ENCODE measurements at places on chromosomes 11 and 22.

DNA sequence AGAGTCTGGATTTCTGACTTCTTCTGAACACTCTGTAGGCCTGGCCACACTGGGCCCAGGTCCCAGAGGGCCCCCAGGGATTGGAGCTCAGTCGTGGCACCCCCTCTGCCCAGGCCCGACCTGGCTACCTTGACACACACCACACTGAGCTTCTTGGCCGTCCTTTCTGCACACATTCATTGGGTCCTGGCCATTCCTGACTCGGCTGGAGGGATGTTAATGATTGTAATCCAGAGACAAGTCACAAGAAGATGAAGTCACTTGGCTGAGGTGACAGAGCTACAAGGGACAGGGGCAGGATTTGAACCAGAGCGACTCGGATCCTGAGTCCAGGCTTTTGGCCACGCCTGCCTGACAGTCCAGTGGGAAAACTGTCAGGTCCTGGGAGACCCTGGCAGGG, 23.9 kb upstream of the PDGFB start:
- DNase-seq = peak; percentile 29

DNA sequence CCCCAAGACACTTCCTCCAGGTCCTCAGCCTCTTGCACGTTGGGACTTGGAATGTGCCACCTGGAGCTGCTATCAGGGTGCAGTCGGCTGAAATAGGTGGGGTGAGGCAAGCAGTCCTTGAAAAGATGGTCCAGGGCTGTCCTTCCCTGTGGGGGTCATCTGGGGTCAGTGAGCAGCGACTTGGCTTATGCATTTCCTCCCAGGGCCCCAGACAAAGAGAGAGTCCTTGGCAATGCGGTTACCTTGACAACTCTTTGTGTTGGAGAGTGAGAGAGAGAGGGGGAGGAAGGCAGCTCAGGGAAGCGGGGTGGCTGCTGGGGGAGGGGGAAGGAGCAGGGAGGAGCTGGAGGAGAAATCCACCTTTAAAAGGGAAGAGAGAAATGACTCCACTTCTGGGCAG, 93.8 kb downstream of the MIAT start:
- DNase-seq = no peak

DNA sequence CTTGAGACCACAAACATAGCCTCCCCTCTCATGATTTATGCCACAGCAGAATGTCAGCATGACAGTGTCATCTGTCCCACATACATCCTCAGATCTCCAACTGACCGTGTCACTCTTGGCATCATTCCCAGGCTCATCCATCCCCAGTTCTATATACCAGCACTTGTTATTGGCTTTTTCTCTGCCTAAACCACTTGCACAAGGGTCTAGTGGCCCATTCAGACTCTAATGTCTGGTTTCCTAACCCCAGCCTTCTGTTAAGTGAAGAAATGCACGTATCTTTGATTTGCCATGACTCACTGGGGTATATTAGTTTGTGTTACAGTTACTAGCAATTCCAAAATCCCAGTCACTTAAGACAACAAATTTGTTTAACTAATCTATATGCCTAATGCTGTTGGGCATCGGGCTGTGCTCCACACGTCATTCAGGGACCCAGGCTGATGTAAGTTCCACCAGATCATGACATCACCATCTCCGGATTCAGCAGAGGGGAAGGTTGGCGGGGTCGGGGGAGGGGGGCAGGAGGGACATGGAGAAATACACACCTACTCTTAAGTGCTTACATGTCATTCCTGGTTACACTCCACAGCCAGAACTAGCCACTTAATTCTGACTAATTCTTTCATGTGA, 517.4 kb downstream of the BUD13 start:
- DNase-seq = no peak

DNA sequence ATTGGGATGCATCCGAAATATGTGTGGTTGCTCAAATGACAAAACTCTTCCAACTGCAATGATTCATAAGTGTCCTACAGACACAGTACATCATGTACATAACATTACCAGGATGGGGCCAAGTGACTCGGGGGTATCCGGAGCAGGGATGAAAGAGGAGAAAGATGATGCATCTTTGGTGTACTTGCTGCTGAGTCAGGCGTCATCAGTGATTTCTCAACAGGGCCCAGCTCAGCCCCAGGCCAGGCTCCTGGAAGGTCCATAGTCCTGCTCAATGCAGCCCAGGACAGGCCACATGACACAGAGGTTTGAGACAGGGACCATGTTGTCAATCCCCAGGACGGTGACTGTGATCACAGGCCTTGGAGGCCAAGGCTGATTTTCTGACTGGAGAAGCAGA, 59.3 kb downstream of the GGTLC2 start:
- DNase-seq = no peak

GRCh38 chr11:128765104-128765503, 71.2 kb downstream of the FLI1 start:
- no peak for DNase-seq

- no peak for DNase-seq
Measured at GRCh38 chr11:29260939-29261705, 755.7 kb downstream of the KCNA4 start.

GRCh38 chr11:33207408-33207985, 46.2 kb upstream of the CSTF3 start:
- peak; percentile 54 for DNase-seq

GRCh38 chr11:72326151-72326848, 82.3 kb upstream of the PHOX2A start:
- peak; percentile 77 for DNase-seq

DNA sequence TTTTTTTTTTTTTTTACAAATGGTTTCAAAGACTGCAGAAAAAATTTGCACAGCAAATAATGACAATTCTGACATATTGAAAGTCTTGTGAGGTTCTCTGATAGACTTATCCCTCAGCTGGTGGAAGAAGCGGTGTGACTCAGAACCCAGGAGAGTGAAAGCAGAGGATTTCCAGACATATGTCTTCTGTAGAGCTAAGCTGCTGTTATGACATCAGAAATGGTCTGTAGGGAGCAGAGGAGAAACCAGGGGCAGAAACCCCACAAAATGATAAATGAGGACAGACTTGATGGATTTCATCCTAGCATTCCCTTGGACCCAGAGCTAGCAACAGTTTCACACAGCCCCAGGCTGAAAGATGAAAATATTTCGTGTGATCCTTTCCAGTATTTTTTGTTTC, 582.6 kb downstream of the METTL15 start:
- no peak for DNase-seq

DNA sequence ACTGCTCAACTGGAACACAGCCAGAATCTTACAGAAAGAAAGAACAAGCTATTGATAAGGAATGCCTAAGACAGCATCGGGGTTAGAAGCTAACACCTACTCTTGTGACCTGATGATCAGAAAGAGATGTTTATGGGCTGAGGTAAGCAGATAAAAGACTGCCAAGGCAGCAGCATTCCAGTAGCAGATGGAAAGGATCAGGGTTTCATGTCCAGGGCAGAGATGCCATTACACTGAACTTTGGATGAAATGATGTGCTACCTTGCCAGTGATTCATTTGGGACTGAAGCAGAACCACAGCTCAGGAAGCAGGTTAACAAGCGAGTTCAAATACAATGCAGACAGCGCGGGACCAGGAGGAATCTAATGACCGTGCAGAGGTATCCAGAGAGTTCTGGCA, 27.1 kb upstream of the APOA1 start:
- no peak for DNase-seq

- no peak for DNase-seq
Measured at GRCh38 chr11:102559839-102560238, 29.3 kb upstream of the MMP7 start.

GRCh38 chr11:121191818-121192217, 90.8 kb downstream of the TECTA start:
- DNase-seq = no peak
